Mesenchymal stem cell (in vitro differentiated cells and primary cell): ENCODE measurements at places on chromosomes 3 and 15.

DNA sequence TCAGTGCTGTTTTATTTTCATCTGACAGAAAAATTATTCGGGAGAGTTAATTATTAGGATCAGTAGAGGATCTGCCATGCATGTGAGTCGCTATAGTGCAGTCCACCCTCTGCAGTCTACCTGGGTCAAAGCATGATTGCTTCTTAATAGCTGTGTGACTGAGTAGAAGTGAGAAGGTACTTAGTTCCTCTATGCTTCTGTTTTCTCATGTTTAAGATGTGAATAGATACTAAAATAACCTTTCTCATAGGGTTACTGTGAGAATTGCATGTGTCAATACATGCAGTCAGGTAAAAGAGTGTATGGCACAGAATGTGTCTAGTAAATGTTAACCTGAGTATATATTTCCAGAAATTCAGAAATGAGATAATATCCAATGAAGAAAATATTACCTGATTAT is 435.7 kb downstream of the NAALADL2 start:
- no peak for DNase-seq

DNA sequence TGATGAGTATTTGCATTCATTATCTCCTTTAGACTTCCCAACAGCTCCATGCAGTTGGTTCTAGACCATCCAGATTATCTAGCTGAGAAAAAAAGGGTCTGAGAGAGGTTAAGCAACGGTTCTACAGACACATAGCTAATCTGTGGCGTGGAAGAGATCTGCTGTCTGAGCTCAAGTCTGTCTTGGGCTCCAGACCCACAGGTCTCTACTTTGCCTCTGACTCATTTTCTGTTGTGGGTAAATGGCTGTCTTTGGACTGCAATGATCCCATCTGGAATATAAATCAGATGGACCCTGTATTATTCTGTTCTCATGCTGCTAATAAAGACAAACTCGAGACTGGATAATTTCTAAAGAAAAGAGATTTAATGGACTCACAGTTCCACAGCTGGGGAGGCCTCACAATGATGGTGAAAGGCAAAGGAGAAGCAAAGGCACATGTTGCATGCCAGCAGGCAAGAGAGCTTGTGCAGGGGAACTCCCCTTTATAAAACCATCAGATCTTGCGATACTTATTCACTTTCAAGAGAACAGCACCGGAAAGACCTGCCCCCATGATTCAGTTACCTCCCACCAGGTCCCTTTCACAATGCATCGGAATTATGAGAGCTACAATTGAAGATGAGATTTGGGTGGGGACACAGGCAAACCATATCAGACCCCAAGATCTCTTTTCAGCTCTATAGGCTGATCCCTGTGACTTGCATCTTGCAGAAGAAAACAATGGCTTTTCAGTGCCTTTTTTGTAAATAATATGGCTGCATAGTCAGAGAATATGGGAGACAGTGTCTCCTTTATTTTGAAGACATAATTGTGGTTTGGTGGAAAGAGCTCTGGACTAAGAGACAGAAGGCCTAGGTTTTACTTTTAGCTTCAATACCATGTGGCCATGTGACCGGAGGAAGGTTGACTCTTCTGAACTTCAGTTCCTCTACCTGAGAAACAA is 24.7 kb downstream of the CEMIP start:
- no peak for DNase-seq

DNA sequence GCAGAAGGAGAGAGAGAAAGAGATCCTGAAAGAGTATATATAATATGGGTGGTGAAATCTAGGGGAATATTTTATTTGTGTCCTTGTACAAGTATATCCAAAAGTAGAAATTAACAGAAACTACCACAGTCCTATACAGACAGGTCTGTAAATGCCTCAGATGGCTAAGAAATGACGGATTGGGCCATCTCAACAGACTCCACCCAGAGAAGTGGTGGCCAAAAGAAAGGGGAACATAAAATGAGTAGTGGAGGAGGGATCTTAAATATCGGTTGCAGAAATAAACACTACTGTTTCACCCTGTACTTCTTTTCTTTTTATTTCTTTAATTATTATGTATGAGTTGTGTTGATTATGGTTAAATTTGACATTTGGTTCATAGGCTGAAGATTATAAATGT is 47.7 kb downstream of the CCR3 start:
- DNase-seq, result no peak

GRCh38 chr15:95577927-95578326 is 752.6 kb upstream of the NR2F2 start:
- DNase-seq, result no peak

- DNase-seq, result peak; percentile 38
Measured at GRCh38 chr3:160929595-160929994, 173.6 kb downstream of the PPM1L start.

DNA sequence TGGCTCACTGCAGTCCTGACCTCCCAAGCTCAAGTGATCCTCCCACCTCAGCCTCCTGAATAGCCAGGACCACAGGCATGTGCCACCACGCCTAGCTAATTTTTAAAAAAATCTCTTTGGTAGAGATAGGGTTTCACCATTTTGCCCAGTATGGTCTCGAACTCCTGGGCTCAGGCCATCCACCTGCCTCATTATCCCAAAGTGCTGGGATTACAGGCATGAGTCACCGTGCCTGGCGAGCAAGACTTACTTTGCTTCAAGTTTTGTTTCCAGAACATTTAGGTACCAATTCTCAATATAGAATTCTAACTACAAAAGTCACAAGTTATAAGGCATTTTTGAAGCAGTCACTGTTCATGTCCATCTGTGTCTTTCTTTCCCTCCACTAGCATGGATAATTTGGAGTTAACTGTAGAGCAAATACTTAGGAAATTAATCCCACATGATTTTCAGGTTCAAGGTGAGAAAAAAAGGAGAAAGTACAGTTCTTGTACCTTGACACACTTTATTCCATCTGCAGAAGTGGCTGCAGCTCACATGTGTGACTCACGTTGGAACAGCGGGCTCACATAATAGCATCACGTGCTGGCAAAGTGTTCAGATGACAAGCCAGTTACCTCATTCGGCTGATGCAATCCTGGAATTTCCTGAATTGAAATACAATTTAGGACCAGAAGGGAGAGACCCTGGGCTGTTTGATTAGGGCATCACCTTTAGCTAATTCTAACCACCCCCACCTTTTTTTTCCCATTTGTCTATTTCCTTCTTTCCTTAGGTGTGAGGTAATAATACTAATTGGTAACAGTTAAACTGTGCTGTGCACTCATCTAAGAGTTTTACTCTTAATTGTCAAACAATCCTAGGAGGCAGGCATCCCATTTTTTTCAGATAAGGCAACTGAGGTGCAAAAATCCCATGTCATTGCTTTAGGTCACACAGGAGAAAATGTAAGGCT is 46.9 kb upstream of the NEDD4 start:
- peak; percentile 99 for DNase-seq

GRCh38 chr15:71679793-71680353 is 130.5 kb upstream of the NR2E3 start:
- peak; percentile 30 for DNase-seq
